ENCODE measurements at places on chromosomes 12 and 14.
A peak's percentile ranks its signal among the peaks of the same experiment; 100 is the strongest.

GRCh38 chr12:130948751-130949150 lies 5.0 kb upstream of the ADGRD1 start:
- H3K36me3 ChIP-seq, result no peaks in the 10 kb centered on the region
- H3K27me3 ChIP-seq, result no peaks in the 10 kb centered on the region
- no peak overlapping the region for H3K4me3 ChIP-seq
- H3K27ac ChIP-seq, result no peak overlapping the region

GRCh38 chr12:52873513-52873831 lies 24.7 kb upstream of the KRT78 start:
- peak overlapping the region; percentile 36 for H3K4me3 ChIP-seq
- H3K36me3 ChIP-seq, result no peaks in the 10 kb centered on the region
- H3K27ac ChIP-seq, result peak overlapping the region; percentile 100
- no peak for DNase-seq
- H3K4me1 ChIP-seq, result peaks cover 60% of the 10 kb centered on the region
- no peaks in the 10 kb centered on the region for H3K27me3 ChIP-seq

- no peaks in the 10 kb centered on the region for H3K36me3 ChIP-seq
- H3K4me3 ChIP-seq, result no peak overlapping the region
- H3K4me1 ChIP-seq, result peaks cover 7% of the 10 kb centered on the region
- H3K27ac ChIP-seq, result no peak overlapping the region
These were observed 30.9 kb upstream of the STRN3 start for GRCh38 chr14:31057035-31057434.

DNA sequence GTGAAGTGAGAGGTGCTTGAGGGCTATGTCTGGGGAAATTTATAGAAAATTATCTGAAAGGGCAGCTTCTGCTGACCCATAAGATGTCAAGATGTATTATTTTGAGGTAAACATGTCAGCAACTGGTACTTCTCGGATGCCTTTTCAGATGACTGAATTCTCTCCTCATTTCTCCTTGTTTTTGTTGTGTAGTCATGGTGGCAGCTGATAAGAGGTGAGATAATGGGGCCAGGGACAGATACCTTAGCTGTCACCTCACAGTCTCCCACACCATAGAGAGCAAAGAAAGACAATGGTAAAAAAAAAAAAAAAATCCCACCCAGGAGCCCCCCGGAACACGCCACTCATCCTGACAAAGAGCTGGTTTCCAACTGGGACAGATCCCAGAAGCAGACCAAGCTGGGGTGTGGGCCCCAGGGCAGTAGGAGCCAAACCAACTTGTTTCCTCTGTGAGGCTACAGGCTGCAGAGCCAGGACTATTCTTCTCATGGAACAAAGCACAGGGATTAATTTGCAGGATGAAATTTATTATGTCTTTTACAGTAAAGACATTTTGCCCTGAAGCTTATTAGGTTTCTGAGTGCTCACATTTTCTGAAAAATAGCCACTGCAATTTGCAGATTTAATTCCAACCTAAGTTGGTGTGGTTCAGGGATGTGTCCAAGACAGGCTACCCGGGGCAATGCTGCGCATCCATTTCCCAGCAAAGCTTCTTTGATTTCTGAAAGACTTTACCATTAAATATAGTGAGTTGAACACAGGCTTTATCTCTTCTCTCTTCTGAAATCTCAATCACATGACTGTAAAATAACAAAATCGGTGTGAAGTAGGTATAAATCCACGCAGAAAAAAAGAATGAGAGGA lies 52.2 kb downstream of the NDUFA12 start:
- H3K27ac ChIP-seq, result no peak overlapping the region
- no peak overlapping the region for H3K4me3 ChIP-seq
- no peaks in the 10 kb centered on the region for H3K4me1 ChIP-seq
- H3K27me3 ChIP-seq, result no peaks in the 10 kb centered on the region
- no peak for DNase-seq

GRCh38 chr12:82964446-82964845 lies 277.7 kb downstream of the TMTC2 start:
- no peaks in the 10 kb centered on the region for H3K27me3 ChIP-seq
- no peak overlapping the region for H3K27ac ChIP-seq
- no peaks in the 10 kb centered on the region for H3K36me3 ChIP-seq
- H3K4me1 ChIP-seq, result no peaks in the 10 kb centered on the region

DNA sequence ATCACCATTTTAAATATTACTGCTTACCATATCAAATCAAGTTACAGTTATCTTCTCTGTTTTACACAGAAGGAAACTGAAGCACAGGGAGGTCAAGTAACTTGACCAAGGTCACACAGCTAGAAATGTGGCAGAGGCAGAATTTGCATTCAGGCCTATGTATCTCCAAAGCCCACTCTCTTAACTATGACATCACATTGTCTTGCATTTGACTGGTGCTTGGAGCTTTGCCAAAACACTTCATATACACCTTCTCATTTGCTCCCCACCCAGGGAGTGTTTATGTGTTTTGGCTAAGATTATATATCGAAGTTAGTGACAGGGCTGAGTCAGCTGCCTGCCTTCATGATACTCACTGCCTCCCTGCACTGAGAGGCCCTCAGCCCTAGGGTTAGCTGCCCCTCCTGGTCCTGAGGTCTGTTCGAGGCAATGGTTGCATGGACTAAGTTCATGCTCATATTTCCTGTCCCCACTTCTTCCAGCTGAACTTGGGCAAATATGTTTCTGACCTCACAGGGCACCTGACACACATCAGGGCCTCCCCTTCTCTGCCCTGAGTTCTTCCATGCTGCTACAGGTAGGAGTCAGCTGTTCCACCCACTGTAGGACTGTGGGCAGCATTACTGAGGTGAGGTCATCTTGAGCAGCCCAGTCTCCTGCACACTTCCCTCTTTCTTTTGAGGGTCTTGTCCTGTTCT lies 1.8 kb downstream of the GALNT6 start:
- H3K27ac ChIP-seq, result no peak overlapping the region
- peaks cover 63% of the 10 kb centered on the region for H3K4me1 ChIP-seq
- H3K36me3 ChIP-seq, result peaks cover 11% of the 10 kb centered on the region
- no peaks in the 10 kb centered on the region for H3K27me3 ChIP-seq
- peak; percentile 85 for DNase-seq
- no peak overlapping the region for H3K4me3 ChIP-seq

DNA sequence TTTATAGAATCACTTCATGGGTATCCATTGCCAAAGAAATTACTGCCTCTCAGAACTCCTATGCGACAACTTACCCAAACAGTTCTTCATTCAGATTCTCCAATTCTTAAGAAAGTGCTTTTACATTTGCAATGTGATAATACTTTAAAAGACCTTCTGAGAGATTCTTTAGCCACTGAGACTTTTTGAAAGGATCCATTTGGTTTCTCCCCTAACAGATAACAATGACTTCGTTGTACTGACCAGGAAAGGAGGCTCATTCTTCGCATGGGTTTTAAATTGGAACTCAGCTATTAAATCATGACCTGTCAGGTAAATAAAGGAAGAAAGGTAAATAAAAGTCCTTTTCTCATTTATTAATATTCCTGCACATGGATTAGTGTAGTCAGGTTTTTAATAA lies 14.8 kb downstream of the ITPR2 start:
- no peaks in the 10 kb centered on the region for H3K27me3 ChIP-seq
- H3K27ac ChIP-seq, result no peak overlapping the region
- H3K36me3 ChIP-seq, result no peaks in the 10 kb centered on the region
- H3K4me3 ChIP-seq, result no peak overlapping the region
- no peak for DNase-seq

- no peaks in the 10 kb centered on the region for H3K4me1 ChIP-seq
- H3K4me3 ChIP-seq, result no peak overlapping the region
- no peak for DNase-seq
- no peaks in the 10 kb centered on the region for H3K27me3 ChIP-seq
- no peak overlapping the region for H3K27ac ChIP-seq
These were observed 229.4 kb downstream of the ZFP36L1 start for GRCh38 chr14:68563251-68564131.

All from SJSA1 (cell line).